Gastrocnemius medialis (tissue), 4 donors: ENCODE measurements at places on chromosomes 7 and 10. TPM values are rescaled to one million over a fixed set of nuclear protein-coding genes. Genes with fewer than 3 reads are reported as not detected.

Gene PNLIPRP1
- not detected for total RNA-seq

Gene CASP2
- total RNA-seq: 3.1 TPM

GRCh38 chr7:46080595-46081159 lies 159.6 kb upstream of the IGFBP3 start:
- no peak for DNase-seq

Gene RARRES2
- total RNA-seq: 5.9 TPM

DNA sequence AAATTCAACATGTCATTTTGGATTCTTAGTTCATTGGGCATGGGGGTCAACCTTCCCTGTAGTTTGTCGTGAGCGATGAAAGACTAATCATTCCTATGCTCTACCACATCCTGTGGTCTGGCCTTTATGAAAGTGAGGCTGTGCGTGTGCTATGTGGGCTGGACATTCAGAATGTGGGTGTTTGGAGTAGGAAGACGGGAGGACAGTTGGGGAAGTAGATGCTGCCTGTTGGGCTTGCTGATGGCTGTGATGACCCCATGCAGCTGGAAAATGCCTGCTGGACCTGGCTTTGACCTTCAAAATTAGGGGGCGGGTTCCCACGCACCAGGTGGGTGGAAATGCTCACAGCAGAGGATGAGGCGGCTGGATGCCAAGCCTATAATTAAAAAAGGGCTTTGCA lies 90.9 kb upstream of the MKI67 start:
- no peak for DNase-seq

- no peak for DNase-seq
These were observed 233.0 kb downstream of the DIP2C start for GRCh38 chr10:456486-456885.

- no peak for DNase-seq
These were observed 39.0 kb upstream of the ZNF438 start for GRCh38 chr10:31070691-31071090.

DNA sequence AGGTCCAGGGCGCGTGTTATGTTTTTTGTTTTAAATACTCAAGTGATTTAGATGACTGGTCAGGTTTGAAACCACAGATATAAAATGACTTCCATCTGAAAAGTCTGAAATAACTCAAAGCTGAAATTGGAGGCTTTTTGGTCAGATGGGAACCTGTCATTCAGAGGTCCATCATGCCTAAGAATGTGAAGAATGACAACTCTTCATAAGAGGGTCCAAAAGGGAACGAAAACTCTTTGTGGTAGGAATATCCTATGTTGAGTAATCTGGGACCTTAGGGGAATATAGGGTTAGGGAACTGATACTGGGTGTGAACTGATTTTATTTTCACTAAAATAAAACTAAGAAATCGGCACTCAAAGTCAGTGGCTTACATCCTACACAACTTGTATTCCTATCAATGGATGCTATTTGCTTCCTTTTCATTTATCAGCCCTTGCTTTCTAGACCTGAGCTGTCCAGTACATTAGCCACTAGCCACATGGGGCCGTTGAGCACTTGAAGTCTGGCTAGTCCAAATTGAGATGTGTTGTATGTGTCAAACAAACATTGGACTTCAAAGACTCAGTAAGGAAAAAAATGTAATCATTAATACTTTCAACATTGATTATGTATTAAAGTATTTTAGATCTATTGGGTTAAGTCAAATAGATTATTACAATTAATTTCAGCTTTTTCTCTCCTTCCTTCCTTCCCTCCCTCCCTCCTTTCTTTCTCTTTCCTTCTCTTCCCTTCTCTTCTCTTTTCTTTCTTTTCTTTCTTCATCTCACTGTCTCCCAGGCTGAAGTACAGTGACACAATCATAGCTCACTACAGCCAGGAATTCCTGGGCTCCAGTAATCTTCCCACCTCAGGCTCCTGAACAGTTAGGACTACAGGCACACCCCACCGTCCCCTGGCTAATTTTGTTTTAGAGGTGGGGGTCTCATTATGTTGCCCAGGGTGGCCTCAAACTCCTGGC lies 56.5 kb upstream of the KDM7A start:
- no peak for DNase-seq

Gene CLCN1
- 1.5 TPM for total RNA-seq

Gene LIPM
- total RNA-seq: not detected

- no peak for DNase-seq
These were observed 235.2 kb upstream of the GRB10 start for GRCh38 chr7:51017576-51018535.

- DNase-seq: peak; percentile 56
These were observed 50.9 kb downstream of the INPP5A start for GRCh38 chr10:132588301-132589013.

Gene BAMBI
- total RNA-seq: 1.8 TPM

- DNase-seq: no peak
These were observed 33.1 kb upstream of the R3HCC1L start for GRCh38 chr10:98101366-98101765.

Gene SMIM30
- 63.9 TPM for total RNA-seq

Gene HOXA10
- total RNA-seq: 37.9 TPM

Gene LMTK2
- 15.2 TPM for total RNA-seq

GRCh38 chr7:148746135-148746534 lies 47.4 kb downstream of the CUL1 start:
- peak; percentile 51 for DNase-seq
